Suppressor macrophage (primary cell): ENCODE measurements at places on chromosomes 3 and 15.

GRCh38 chr15:33005582-33005981 lies 188.9 kb downstream of the FMN1 start:
- DNase-seq, result peak; percentile 17

DNA sequence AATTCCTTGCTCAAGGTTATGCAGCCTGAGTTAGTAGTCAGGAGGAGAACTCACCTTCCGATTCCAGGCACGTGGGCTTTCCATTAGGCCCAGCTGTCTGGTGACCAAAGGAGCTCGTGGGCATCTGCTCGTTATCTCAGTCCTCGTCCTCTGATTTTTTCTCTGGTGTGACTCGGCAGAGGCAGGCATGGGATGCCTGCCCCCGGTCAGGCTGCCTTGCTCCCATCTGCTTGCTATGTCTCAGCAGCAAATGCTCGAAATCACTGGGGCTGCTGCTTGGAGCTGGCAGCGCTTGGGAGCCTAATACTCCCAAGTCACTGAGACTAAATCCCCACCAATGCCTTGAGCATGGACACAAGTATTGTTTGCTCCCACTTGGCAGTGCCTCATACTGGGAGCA lies 84.5 kb upstream of the NMNAT3 start:
- DNase-seq, result no peak

- DNase-seq, result no peak
Measured at GRCh38 chr15:25987638-25988037, 124.5 kb upstream of the ATP10A start.

DNA sequence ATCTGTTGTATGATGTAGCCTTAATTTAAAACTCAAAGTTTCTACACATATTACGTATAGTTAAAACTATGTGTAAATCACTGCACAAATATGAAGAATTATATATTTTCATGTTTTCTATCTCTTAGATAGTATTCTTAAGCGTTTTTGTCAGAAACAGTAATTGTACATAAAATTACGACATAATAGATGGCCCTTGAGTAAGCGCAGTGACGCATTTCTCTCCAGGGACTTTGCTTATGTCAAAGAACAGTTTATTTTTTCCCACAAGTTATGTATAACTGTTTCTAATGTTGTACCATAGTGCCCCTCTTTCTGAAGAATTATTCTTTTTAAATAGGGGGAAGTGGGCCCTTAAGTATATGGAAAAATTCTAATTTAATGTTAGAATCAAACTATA lies 934.0 kb downstream of the VGLL3 start:
- DNase-seq, result no peak

DNA sequence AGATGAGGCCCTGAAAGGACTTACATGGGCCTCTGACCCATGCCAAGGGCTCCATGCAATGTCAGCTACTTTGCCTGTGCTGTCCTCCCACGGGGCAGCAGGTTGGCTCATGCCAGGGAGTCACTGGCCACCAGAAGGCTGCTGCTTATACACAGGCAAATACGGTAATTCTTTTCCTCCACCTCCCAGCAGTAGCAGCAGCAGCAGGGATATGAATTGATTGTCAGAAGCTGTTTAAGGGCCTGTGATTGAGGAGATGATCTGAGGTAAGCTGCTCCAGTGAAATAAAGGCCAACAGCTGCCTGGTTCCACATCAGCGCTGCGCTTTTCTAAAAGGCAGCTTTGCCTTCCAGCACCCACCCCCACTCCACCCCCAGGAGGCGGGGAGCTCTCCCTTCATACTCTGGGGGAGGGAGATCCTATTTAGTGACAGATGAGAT lies 250.5 kb downstream of the SHQ1 start:
- DNase-seq, result peak; percentile 75

DNA sequence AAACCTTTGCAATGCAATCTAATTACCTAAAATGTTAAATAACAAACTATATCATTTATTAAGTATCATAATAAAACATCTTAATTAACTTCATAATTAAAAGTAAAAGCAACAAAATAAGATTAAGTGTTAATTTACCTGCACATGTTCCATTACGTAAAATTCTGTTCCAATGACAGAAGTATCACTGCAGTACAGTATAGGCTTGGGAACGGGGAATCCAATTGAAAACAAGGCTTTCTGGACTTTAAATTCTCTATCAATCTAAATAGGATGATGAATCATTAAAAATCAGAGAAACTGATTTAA lies 17.1 kb downstream of the ACAD11 start:
- no peak for DNase-seq

- DNase-seq, result no peak
Measured at GRCh38 chr3:127857333-127857732, 35.0 kb upstream of the MGLL start.

- no peak for DNase-seq
Measured at GRCh38 chr3:151835751-151836525, 22.0 kb downstream of the AADAC start.

GRCh38 chr15:101523560-101523940 lies 34.0 kb upstream of the PCSK6 start:
- no peak for DNase-seq

DNA sequence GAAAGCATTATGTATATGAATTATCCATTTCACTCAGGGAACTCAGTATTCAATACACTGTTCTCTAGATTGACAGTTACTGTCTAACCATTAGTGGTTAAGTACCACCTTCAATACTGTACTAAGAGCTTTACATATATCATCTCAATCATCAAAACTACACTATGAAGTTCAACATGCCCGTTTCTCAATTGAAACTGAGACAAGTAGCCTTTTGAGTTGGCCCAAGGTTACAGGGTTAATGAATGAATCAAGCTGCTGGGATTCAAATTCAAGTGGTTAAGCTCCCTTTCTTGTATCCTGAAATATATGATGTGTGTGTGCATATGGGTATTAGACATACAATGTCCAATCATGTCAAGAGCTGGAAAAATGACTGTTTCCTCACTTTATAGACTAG lies 5.8 kb downstream of the TASOR start:
- DNase-seq, result no peak

- no peak for DNase-seq
Measured at GRCh38 chr3:115835946-115836345, 212.6 kb downstream of the GAP43 start.

DNA sequence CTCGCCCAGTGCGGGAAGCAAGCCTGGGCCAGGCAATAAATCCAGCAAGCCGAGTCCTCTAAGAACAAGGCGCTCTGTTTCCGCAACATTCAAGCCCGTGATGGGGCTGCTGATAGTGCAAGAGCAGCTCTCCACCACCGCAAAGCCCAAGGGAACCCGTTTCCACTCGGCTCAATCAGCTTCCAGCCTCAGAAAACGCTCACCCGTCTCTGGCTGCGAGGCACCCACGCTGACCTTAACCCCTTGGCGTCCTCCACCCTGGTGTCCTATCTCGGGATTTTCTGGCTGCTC lies 17.8 kb downstream of the SPATA12 start:
- peak; percentile 63 for DNase-seq

GRCh38 chr15:77525400-77525811 lies 104.7 kb downstream of the HMG20A start:
- no peak for DNase-seq

DNA sequence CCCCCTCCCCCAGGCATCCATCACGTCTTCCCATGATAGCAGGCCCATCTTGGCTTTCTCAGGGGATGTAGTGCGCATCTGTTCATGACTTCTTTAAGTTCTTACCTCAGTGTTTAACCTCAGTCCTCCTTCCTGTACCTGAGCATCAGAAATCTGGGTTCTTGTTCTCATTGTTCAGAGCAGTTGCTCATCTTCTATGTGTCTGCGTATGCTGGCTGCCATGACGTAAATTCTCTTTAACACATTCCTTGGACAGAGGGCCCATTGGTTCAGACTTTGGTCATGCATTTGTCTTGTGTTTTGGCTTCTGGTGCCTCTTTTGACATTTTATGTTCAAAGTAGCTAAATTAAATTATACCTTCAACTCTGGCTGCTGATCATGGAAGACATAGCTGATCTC lies 227.3 kb downstream of the CACNA2D3 start:
- no peak for DNase-seq

DNA sequence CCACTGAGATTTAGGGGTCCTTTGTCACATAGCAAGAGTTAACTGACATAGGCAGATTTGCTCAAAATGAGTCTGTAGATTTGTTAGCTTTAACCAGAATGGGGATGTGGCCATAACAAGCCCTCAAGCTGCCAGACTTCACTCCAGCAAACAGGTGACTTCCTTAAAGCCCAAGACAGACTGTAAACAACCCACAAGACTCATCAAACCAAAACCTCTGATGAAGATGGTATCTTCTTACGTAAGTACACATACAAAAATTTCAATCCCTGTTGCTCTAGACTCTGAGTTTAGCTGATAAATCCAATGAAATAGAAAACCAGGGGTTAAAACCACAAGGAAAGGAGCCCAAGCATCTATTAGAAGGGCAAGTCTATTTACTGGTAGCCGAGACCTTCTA lies 18.2 kb upstream of the ZBTB20 start:
- DNase-seq, result no peak

- DNase-seq, result no peak
Measured at GRCh38 chr15:62782896-62783295, 259.7 kb upstream of the TPM1 start.

- DNase-seq, result no peak
Measured at GRCh38 chr3:69774029-69774428, 34.8 kb downstream of the MITF start.

DNA sequence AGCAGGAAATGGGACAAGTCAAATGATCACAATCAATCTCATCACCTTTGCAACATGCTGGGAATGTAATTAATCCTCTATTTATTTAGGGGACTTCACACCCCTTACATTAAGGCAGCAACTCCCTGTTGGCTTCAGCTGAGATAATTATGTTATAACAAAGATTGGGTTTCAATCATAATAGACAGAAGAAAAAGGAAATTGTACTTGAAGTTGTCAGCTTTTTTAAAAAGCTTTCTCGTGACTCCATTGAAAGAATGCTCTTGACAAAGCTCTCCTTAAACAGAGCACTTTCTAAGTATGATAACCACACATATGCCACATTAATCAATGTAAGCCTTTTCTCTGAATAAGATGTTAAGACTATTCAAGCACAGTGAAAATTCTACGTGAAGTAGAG lies 65.7 kb downstream of the SHQ1 start:
- no peak for DNase-seq

GRCh38 chr3:160661660-160662059 lies 15.3 kb upstream of the ARL14 start:
- DNase-seq, result no peak

- DNase-seq, result peak; percentile 1
Measured at GRCh38 chr3:53231532-53232511, 24.0 kb downstream of the TKT start.

DNA sequence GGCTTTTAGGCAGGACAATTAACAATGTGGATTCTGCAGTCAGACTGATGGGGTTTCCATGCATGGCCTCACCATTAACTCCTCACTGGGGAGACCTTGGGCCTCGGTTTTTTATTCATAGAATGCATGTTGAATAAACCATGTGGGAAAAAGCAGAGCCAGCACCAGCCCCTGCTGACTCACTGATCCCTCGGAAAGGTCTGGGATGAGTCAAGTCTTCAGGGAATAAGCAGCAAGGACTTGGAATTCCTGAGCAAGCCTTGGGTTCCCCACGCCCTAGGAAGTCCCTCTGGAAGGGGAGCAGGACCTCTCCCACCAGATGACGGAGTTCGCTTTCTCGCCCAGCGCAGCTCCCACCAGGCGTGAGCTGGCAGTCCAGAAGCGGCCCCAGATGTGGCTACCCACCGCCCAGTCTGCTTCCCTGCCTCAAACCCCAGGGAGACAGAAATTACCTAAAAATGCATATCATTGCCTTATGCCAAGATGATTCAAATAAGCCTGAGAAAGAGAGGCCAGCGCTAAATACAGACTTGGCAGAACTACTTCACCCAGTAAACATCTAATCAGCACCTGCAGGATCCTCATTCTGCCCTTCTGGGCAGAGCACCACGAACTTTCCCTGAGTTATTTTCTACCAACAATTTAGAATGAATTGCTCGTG lies 45.4 kb downstream of the BTD start:
- no peak for DNase-seq

DNA sequence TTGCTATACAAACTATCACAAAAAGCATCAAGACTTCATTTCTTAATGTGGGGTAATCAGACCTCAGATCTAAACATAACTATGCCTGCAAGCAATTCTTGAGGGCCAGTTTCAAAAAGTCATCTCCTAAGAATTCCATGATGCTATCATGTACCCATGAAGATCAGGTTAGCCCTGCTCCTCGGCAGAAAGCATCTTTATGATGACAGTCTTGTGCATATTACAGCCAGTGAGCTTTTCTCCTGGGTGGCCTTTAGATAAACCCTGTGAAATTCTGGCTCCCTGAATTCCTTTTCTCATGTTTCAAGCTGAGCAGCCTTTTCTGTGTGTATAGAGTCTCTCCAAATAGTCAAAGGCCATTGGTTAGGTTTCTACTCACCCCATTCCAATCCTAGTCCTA lies 201.9 kb upstream of the MCTP2 start:
- no peak for DNase-seq

GRCh38 chr15:90015749-90016148 lies 14.6 kb downstream of the ZNF710 start:
- DNase-seq, result no peak

GRCh38 chr3:187361835-187362234 lies 6.3 kb upstream of the RTP4 start:
- DNase-seq, result peak; percentile 33

DNA sequence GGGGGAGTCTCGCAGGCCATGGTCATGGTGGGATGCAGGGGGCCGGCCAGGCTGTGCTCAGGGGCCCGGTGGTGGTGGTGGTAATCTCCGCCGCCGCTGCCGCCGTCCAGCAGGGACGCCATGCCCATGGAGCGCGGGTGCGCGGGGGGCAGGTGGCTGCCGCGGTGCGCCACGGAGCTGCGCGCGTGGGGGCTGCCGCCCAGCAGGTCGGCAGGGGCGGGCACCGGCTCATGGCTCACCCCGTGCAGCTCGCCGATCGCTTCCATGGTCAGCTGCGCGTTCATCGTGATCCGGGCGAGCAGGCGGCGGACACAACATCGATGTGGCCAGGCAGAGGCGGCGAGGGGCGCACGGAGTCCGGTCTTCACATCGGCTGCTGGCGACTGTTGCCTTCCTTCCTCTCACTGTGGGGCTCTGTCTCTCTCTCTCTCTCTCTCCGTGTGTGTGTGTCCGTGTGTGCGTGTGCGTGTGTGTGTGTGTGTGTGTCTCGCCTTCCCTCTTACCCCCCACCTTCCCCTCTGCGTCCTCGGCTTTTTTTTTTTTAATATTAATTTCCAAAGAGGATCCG lies 451 bp downstream of the ONECUT1 start:
- no peak for DNase-seq
